ENCODE measurements at places on chromosomes 1 and 21. TPM values are rescaled to one million over a fixed set of nuclear protein-coding genes. Genes with fewer than 3 reads are reported as not detected.

AIRE gene
- not detected for total RNA-seq

MIXL1 gene
- not detected for total RNA-seq

AMPD1 gene
- not detected for total RNA-seq

OPTC gene
- not detected for total RNA-seq

TNFRSF18 gene
- total RNA-seq: 0.17 TPM

CRNN gene
- not detected for total RNA-seq

MIER1 gene
- 7.8 TPM for total RNA-seq

Data from A549 treated with Hydrocortisone at 1 μM for 4 hours (cell line).